ENCODE measurements at places on chromosomes 12 and 14. TPM values are rescaled to one million over a fixed set of nuclear protein-coding genes. Genes with fewer than 3 reads are reported as not detected.

DNA sequence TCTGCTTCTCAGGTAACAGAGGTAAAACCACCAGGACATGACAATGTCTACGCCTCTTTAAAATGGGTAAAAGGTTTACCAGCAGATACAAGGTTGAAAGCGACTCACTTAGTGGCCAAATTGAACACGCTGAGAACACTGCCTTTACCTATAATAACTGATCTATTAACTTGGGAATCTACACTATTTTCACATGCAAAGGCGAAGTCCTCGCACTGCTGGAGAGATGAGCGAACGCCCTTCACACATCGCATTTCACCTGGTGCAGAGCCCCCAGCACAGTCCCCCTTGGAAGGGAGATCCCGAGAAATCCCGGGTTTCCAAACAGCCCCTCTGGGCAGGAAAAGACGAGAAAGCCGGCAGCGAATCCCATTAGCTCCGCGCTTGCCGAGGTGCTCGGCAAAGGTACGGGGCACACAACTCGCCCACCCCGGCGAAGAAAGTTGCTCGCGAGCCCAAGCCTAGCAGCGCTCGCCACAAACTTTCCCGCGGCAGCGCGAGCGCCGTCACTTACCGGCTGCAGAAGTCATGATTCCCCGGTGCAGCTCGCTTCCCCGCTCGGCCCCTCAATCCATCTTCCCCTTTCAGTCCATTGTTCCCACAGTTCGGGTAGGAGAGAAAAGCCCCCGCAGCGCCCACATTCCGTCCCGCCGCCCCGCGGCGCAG is 423 bp downstream of the FGD6 start:
- no peak for DNase-seq

The DENND5B gene
- 1.2 TPM for total RNA-seq

DNA sequence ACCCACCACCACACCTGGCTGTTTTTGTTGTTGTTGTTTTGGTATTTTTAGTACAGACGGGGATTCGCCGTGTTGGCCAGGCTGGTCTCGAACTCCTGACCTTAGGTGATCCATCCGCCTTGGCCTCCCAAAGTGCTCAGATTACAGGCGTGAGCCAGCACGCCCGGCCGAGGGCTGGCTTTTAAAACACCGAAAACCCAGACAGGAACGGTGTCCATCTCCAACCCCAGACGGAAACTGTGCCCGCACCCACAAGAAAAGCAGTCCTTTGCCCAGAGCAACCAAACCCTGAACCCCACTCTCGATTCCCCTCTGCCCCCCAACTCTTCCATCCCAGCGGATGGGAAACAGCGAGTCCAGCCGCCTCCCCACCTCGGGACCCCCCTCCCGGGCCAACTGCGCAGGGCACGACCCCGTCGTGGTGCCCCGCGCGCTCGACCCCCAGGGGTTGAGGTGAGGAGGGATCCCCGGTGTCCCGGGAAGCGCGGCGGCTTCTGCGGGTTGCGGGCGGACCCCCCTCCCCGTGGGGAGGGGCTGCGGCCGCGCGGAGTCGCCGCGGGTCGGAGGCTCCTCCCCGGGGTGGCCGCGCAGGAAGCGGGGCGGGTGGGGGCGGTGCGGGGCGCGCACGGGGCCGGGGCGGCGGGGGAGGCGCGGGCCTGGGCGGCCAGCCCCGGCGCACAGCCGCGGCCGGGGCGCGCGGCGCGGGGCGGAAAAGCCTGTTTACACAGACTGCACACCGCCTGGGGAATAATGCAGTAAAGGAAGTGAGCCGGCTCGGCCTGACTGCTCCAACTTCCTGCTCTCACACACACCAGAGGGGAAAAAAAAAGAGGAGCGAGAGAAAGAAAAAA is at the start of gene ELK3:
ELK3 (plus strand) TSS at position 651 of the 851 bp plus-strand sequence.
- peak; percentile 51 for DNase-seq

DNA sequence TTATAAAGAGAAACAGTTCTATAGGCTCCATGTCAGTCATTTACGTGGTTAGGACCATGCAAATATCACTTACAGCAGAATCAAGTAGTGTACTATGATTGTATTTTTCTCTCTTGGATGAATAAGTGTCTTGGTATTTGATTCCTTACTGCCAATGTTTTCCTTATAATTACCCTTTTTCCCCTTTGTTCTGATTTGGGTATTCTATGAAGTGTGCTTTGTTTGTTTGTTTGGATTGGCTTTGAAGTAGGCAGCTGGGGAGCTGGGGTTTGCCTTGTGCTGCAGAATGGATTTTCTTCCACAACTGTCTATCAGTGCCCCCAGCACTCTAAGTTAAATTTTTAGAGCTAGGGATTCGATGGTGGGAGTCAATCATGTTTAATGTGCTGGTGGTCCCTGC is 12.4 kb downstream of the TMEM120B start:
- DNase-seq = no peak

DNA sequence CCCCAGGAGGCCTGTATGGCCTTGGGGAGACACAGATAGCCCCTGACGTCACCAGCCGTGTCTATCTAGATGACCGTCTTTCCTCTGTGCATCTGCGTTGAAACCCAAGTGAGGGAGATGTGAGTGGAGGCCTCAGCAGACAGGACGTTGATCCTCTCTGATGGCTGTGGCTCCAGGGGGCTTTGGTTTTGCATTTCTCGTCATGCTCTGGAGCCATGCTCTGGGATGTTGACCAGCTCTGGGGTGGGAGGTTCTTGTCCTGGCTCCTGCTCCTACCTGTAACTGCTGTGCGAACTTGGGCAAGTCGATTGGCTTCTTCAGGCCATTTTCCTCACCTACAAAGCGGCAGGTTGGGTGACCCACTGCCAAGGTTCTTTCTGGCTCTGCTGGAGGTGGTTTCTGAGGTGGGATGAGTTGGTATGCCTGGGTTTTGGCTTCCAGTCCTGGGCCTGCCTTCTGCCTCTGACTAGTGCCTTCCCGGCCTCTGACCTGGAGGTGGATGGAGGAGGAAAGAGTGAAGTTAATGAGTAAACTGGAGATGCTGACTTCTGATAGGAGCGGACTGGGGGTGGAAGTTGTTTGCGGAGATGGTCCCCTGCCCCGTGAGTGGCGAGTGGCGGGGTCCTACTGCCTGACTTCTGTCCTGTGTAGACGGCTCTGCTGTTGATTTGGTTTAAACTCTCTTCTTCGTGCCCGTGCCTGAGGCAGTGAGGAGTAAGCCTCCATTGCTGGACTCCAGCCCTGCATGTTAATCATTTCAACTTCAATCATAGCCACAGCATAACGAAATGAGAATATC is 8.4 kb downstream of the TSPAN9 start:
- DNase-seq = no peak

DNA sequence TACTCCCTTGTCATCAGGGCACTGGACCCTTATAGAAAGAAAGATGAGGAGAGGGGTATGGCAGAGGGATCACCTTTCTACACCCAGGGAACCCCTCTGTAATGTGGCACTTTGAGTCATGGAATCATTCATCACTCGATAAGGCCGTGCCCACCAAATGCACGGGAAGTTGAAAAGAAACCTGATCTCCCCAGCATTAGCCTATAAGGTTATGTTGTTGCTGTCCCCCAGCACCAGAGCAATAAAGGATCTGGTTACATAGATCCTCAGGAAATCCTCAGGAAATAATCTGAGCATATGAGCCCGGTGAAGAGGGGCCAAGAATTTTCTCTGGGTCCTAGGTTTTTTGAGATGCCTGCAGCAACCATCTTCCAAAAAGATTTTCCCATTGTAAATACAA is 148.8 kb upstream of the CRY1 start:
- DNase-seq = no peak

DNA sequence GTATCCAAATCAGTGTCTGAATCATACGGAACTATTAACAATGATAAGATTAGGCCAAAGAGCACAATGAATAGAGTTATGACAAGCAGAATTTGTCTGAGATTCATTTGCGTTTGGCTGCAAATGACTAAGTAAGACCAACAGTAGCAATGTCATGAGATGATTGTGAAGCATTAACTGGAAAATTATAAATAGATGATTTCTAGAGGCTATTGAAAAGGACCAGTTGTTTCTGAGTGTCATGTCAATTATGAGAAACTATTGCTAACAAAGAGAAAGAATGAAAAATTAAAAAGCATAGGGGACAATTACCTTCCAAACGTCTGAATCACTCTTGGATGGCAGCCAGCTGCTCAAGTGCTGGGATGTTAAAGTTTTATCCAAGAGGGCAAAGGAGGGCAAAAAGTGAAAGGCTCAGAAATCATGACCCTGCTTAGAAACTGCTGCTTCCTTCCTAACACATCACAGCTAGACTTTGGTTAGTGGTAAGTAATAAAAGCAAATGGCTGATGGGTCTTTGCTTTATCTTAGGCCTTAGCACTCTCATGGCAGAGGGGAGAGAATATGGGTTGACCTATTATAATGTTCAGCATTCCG is 89.0 kb downstream of the AKAP6 start:
- DNase-seq = no peak

The SLC8A3 gene
- 0.37 TPM for total RNA-seq

DNA sequence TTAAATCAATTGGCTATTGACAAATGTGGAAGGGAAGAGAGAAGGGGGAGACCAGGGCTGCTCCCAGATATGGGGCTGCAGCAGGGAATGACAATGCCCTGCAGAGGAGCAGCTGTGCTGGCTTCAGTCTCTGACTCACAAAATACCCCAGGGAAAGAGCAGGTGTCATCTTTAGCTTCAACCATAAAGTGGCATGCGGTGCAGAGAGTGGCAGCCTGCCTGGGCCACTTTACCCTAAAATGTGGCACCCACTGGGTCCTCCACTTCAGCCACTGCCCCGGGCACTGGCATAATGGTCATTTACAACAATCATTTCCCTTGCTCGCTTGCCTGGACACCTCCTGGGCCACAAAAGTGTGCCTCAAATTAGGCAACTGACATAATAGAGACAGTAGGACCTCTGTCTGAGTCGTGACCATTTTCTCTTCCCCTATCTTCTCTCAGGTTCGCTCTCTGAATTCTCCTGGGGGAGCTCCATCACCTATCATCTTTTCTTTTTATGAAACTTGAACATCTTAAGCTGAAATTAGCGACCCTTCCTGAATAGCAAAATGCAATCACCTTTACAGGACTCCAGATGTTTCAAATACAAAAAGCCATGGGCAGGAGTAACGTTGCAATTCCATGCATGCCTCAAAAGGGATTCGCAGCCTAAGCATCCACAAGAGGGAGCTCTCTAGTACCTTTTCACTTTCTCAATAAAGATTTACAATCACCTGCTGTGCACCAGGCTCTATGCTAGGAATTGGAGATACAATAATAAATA is 179.9 kb upstream of the ATF7IP start:
- DNase-seq = no peak

The PAPLN gene
- total RNA-seq = 0.75 TPM

The VDR gene
- total RNA-seq = 312 TPM

DNA sequence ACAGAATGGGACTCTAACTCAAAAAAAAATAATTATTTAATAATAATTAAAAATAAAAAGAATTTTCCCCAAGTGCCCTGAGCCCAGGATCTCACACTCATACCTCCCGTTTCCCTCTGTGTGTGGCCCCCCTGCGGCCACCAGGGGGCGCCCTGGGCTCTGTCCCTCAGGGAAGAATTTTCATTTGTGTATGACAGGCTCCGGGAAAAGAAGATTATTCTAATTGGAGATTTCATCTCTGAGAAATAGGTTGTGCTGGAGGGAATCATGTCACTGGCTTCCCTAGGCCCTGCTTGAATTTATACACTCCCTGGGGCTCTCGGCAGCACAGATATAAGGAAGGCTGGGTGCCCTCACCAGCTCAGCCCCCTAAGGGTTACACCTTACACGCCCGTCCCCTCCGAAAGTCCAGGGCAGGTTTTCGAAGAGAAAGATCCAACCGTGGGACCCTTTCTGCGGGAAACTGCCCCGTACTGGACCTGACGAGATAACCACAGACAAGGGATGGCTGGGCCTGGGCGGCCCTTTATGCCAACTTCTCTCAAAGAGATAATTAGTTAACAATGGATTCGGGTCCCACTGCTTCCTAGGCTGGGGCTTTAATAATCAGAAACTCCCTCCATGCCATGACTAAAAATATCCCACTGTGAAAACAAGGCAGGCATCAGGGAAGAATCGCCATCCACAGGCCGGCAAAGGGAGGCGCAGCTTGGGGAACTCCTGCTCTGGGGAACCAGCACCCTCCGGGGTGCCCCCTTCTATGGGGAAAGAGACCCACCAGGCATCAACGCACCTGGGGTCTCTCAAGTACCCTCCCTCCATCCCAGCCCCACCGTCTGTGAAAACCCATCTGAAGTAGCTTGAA is 80.7 kb downstream of the KDM2B start:
- peak; percentile 46 for DNase-seq

DNA sequence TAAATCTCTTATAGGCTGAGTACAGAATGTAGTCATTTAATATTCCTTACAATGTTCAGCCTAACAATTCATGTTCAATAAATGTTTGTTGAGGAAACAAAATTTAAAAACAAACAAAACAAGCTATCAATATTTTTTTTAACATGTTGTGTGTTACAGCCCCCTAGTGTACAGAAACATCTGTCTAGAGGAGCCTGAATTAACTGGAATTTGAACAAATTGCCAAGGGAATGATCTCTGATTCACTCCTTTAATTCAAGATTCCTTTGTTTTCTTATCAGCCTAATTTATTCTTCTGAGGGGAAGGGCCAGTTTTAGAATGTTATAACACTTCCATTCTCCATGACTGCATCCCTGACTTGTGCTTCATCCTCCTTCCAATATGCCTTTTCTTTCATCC is 127.2 kb downstream of the CMAS start:
- no peak for DNase-seq

- DNase-seq = no peak
Measured at GRCh38 chr12:19398376-19399363, 40.6 kb upstream of the AEBP2 start.

The COL2A1 gene
- 0.27 TPM for total RNA-seq

DNA sequence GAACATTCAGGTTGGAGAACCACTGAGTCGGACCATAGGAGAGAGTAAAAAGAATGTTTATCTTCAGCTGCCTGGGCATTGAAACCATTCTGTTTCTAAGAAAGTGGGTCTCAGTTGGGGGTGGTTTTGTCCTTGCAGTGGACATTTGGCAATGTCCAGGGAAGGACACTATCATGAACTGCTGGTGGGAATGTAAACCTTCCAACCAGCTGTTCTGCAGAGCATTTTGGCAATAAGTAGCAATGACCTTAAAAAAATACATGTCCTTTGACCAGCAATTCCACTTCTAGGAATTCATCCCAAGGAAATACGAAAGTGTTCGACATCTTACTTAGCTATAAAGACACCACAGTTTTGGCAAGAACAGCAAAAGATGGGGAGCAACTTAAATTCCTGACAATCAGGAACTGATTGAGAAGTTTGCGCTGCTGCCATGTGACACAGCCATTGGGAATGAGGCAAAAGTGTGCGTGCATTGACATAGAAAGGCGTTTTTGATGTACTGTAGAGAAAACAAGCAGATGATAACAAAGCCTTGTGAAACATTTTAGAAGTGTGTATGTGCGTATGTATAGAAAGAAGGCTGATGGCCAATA is 82.9 kb upstream of the MAP1LC3B2 start:
- DNase-seq = no peak

DNA sequence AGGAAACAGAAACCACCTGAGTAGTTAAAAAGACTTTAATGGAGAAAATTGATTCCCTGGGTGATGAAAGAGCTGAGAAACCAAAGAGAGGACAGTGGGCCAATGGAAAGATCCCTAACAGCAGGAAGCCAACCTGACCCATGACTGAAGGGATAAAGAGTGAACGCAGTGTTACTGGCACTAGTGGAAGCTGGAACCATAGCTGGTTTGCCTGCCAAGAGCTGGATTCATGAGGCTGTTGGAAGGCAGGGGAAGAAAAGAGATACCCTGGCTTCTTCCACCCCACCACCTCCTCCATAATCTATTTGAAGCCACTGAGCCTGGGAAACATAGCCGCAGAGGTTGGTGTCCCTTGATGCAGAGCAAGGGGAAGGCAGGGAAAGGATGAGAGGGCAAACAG is 125.5 kb upstream of the PRKD1 start:
- no peak for DNase-seq

- no peak for DNase-seq
Measured at GRCh38 chr12:94770791-94771190, 120.4 kb upstream of the TMCC3 start.

The BDKRB2 gene
- not detected for total RNA-seq

Measured in activated T-helper 2 cell treated with anti-CD3 and anti-CD28 coated beads, Interferon-gamma antibody, Interleukin-2, Interleukin-4, amounts not matched to agents 10 μg/mL and 5 μg/mL and 100 μg/mL, durations not matched to agents 14 hours and 24 hours and 36 hours (primary cell).